ENCODE measurements at places on chromosomes 6 and 20. TPM values are rescaled to one million over a fixed set of nuclear protein-coding genes. Genes with fewer than 3 reads are reported as not detected.

DDO gene
- not detected for total RNA-seq

E2F3 gene
- total RNA-seq, result 27.4 TPM

- no peaks in the 10 kb centered on the region for H3K4me1 ChIP-seq
- no peaks in the 10 kb centered on the region for H3K36me3 ChIP-seq
- no peak for DNase-seq
- no peak overlapping the region for H3K4me3 ChIP-seq
Observed at GRCh38 chr6:80725156-80725930, 618.9 kb downstream of the BCKDHB start.

DNA sequence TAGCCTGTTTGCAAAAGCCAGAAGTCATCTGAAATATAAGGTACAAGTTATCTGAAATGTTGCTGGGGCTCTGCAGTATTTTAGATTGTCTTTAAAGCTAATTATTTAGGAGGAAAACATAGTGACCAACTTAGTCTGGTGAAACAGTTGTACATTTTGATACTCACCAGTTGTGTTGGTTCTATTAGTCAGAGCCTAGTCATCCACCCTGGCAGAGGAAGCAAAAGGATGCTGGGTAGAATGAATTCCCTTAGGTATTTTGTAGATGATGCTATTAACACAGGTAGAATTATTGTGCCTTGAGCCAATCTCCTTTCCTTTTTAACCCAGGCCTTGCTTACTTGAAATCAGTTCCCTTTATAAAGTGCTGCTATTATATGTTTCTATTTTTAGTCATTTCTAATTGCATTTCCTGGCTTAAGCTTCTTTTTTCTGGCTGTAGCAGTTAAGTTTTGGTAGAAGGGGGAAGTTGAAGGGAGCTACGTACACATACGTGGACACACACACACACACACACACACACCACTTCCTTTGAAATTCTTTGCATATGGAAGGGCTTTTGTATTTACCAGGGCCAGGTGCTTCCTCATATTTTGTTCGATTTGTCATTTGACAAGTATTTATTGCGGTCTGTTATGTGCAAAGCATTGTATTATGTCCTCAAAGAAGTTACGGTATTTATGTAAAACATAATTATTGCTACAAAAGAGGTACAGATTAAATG lies 82.4 kb downstream of the RTN4IP1 start:
- DNase-seq, result no peak
- no peaks in the 10 kb centered on the region for H3K27me3 ChIP-seq
- no peak overlapping the region for H3K4me3 ChIP-seq
- H3K4me1 ChIP-seq, result peaks cover 7% of the 10 kb centered on the region

- peaks cover 8% of the 10 kb centered on the region for H3K4me1 ChIP-seq
- no peak overlapping the region for H3K4me3 ChIP-seq
- no peak overlapping the region for H3K27ac ChIP-seq
- peaks cover 28% of the 10 kb centered on the region for H3K36me3 ChIP-seq
- no peaks in the 10 kb centered on the region for H3K27me3 ChIP-seq
Observed at GRCh38 chr20:37749218-37749617, 55.4 kb downstream of the CTNNBL1 start.
